ENCODE measurements at places on chromosomes 3 and 15.
A peak's percentile ranks its signal among the peaks of the same experiment; 100 is the strongest.

- no peak overlapping the region for H3K27ac ChIP-seq
- peaks cover 3% of the 10 kb centered on the region for H3K4me1 ChIP-seq
- no peaks in the 10 kb centered on the region for H3K27me3 ChIP-seq
- peaks cover 96% of the 10 kb centered on the region for H3K36me3 ChIP-seq
- DNase-seq = no peak
These were observed 119.2 kb downstream of the LRIG1 start for GRCh38 chr3:66381626-66382025.

GRCh38 chr3:186451371-186451770, 89.3 kb upstream of the DGKG start:
- no peaks in the 10 kb centered on the region for H3K36me3 ChIP-seq
- no peaks in the 10 kb centered on the region for H3K4me1 ChIP-seq
- DNase-seq = no peak
- H3K27ac ChIP-seq = no peak overlapping the region
- H3K27me3 ChIP-seq = no peaks in the 10 kb centered on the region
- H3K4me3 ChIP-seq = no peak overlapping the region

DNA sequence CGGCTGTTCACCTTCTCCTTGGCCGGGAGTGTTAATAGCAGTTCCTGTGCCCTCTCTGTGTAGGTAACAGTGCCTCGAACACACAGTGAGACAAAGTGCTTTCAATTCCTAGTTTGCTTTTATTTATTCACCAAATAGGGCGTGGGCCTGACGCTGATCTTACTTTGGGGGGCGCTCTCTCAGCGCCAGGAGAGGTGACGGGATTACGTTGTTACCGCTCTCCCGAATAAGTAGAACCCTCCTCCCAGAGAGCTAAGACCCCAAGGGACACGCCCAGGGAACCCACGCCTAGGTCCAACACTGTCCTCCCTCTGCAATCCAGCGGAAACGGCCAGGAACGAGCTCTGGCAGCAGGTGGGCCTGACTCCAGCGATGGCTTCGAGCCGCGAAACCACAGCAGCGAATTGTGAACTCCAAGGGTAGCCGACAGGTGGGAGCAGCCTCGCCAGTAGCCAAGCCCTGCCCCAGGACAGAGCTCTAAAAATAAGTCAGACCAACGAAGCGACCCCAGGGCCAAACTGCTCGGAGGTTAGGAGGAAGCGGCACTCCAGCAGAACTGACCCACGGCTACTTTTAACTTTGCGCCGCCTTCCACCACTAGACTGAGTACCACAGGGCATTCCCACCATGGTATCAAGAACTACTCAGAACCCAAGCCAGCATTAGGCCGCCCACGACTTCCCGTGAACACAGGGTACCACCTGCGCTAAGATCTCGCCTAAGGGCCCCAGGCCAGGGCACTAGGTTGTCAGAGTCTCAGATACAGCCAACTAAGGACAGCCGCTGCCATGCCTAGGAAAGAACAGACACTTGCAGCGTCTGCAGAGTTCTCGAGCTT, 1.6 kb upstream of the SIN3A start:
- no peaks in the 10 kb centered on the region for H3K27me3 ChIP-seq
- peak overlapping the region; percentile 99 for H3K27ac ChIP-seq
- DNase-seq = peak; percentile 50

DNA sequence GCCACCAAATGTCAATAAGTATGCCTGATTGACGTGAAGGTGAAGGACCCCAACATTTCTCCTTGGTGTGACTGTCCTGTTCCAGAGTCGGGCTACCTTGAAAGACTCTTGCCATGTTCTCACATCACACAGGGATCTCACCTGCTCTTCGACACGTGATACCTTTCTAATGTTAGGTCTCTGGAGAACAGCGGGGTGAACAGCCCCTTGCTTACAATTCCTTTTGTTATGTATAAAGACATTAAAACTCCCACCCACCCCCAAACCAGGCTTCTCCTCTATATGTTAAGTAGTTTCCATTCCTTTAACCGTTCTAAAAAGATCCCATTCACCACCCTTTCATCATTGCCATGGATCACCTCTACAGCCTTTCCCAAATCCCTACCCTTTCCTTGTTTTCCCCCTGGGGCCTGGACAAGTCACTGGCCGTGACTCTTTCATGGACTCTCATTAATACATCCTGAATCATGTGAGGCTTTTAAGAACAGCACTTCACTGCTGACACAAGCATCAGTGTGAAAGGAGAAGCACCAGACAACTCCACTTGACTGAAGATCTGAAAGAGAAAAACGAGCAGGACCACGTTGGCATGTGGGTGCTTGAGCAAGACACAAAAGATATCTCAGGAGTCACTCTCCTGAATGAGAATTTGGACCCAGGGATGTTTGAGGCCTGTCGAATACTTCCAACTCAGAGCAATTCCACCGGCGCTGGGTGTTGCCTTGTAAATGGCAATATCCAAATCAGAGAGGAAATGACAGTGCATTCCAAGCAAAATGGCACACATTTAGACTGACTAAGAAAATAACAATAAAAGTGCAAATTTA, 115.0 kb downstream of the FOXP1 start:
- H3K27ac ChIP-seq = peak overlapping the region; percentile 24
- no peaks in the 10 kb centered on the region for H3K27me3 ChIP-seq
- H3K4me3 ChIP-seq = no peak overlapping the region
- peaks cover 33% of the 10 kb centered on the region for H3K4me1 ChIP-seq
- H3K36me3 ChIP-seq = no peaks in the 10 kb centered on the region

DNA sequence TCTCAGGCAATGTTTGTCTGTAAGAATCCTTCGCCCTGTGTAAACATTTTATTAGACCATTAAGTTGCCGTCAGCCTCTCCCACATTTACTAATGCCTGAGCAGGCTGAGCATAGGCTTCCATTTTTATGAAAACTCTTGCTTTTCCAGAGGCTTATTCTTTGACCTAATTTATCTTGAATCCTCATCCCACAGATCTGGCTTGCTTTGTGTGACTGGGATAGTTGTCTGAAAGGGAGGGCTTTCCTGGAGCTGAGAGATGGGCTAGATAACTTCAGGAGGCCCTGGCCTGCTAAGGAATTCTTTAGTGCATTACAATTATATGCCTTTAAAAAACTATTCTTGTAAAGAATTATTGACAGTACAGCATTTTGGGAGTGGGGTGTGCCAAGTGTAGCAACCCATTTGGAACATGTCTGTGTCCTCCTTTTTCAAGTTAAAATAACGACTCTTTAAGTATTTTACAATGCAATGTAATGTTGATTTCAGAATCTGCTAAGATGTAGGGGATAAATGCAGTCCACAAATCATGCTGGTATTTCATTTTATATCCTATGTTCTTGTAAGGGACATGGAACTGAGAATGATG, 52.4 kb downstream of the EEFSEC start:
- H3K27ac ChIP-seq = no peak overlapping the region
- H3K4me1 ChIP-seq = peaks cover 19% of the 10 kb centered on the region
- H3K36me3 ChIP-seq = no peaks in the 10 kb centered on the region
- H3K4me3 ChIP-seq = no peak overlapping the region
- H3K27me3 ChIP-seq = no peaks in the 10 kb centered on the region
